A549 treated with AZD2906 at 1 μM for 4 hours (cell line): ENCODE measurements at places on chromosomes 7 and 10. TPM values are rescaled to one million over a fixed set of nuclear protein-coding genes. Genes with fewer than 3 reads are reported as not detected.

Gene TCAF2
- total RNA-seq: 1.2 to 1.5 TPM (median 1.4 TPM) in 5 replicates

Gene SRRM3
- total RNA-seq: 8.0 to 13.5 TPM (median 12.1 TPM) in 5 replicates

Gene STEAP2
- total RNA-seq: 3.0 to 4.2 TPM (median 3.9 TPM) in 5 replicates

Gene CHST3
- total RNA-seq: 49.9 to 62.3 TPM (median 61.0 TPM) in 5 replicates

Gene CPED1
- total RNA-seq: not detected in 5 replicates

Gene ZNF716
- not detected in 5 replicates for total RNA-seq

Gene THSD7A
- 1.4 to 2.4 TPM (median 1.9 TPM) in 5 replicates for total RNA-seq

Gene CPEB3
- 0.30 to 0.46 TPM (median 0.42 TPM) in 5 replicates for total RNA-seq

Gene TRIM73
- total RNA-seq: 1.3 to 1.8 TPM (median 1.6 TPM) in 5 replicates
